ENCODE measurements at places on chromosomes 2 and 18.
A peak's percentile ranks its signal among the peaks of the same experiment; 100 is the strongest.

- no peak for DNase-seq
Measured at GRCh38 chr2:158101384-158101926, at the start of gene UPP2. Gene UPP2 (plus strand): TSS chr2:158101876. CDS start chr2:158102064, 188 bp downstream.

DNA sequence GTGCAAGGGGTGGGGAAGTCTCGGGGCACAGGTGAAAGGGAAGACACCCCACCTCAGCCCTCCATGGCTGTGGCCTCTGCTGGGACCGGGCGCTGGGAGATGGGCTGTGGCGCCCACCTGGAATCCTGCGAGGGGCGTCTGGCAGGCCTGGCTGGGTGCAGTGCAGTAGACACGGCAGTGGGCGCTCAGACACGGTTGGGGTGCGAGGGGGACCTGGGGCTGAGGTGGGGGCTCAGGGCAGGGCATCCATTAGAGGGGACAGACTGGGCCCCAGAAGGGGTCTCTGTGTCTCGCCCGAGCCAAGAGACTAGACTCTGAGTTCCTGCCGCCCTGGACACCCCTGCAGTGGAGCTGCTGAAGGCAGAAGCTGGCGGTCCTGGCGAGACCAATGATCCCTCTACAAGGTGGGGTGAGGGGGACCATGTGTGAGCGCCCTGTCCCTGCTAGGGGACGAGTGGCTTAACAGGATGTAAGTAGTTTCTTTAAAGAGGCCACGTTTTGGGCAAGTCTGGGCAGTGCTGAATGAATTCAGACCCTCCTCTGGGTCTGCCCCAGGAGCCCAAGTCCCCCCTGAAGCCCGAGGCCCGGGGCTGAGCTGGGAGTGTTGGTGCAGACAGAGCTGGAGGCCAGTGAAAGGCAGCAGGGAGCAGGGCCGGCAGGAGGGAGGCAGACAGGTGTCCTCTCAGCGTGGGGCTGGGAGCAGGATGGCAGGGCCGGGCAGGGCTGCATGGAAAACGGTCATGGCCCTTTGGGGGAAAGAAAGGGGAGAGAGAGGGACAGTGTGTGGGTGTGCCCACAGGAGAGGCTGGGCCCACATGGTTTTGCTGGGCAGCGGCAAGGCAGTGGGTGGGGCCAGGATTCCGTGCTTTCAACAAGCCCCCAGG lies 57.2 kb downstream of the HS6ST1 start:
- DNase-seq, result no peak

DNA sequence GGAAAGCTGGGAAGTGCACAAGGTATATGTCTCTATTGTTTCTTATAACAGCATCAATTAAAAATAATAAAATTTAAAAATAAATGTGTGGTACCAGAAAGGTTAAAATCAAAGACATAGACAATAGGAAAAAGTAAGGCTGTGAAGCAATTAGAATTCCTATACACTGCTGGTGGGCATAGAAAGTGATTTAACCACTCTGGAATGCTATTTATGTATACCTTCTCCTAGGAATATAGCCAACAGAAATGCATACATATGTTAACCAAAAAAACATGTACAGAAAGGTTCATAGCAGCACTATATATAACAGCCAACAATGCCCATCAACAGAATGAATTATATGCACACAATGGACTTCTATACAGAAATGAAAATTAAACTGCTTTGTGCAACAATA lies 43.0 kb downstream of the WDSUB1 start:
- DNase-seq, result no peak

DNA sequence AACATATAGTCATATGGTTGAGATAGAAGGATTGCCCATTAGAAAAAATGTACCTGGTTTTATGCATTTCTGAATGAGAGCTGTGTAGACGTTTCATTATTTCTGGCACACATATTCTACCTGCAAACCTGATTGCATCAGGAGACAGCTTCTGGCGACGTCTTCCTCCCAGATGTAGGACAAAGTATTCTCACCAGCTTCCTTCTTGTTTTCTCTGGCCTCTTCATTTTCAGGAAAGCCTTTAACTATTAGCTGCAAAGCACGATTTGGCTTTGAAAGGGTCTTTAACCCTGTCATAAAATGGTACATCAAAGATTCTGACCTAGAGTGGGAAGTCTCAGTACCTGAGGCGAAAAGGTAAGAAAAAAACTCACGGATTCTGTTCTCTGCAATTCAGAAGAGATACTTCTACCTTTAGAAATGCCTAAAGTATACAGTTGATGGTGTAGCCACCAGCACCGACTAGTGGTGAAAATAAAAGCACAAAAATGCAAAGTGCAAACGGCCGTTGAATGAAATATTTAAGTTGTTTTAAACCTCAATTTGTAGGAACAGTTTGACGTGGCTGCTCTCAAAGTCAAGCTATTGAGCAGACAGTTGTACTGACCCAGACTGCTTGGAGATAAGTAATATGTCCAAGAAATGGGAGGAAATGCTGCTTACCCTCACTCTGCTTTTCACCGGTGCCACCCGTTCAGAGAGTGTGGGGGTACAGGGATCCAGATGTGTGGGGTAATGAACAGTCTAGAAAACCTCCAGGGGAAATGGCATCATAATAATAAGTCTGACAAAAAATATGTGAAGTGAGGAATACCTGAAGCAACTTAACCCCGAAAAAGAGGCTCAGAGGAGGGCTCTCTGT lies 20.2 kb downstream of the IL18RAP start:
- DNase-seq, result peak; percentile 54

GRCh38 chr18:31225668-31226067 lies 63.0 kb upstream of the DSC1 start:
- no peak for DNase-seq

Data from AML-193 (cell line).